ENCODE measurements at places on chromosomes 3 and 15. TPM values are rescaled to one million over a fixed set of nuclear protein-coding genes. Genes with fewer than 3 reads are reported as not detected.

DNA sequence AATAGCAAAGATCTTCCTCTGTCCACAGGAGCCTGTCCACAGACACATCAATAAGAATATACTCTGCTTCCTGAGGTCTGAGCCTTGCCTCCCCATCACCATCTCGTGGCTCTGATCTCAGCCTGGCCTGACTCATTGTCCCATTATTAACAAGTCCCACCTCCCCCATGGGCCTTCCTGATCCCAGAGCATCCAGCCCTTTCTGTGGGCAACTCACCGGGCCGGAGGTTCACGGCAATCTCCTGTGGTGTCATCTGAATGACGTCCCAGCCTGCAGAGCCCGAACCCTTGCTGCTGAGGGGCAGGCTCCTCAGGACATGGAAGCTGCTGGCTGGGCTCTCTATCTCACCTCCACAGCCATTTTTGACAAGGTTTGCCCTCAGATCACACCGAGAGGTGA lies 28.1 kb downstream of the ITGB5 start:
- H3K36me3 ChIP-seq = no peaks in the 10 kb centered on the region
- peaks cover 46% of the 10 kb centered on the region for H3K4me1 ChIP-seq
- no peaks in the 10 kb centered on the region for H3K27me3 ChIP-seq
- H3K27ac ChIP-seq = peak overlapping the region; percentile 51
- no peak for DNase-seq
- no peak overlapping the region for H3K4me3 ChIP-seq

DNA sequence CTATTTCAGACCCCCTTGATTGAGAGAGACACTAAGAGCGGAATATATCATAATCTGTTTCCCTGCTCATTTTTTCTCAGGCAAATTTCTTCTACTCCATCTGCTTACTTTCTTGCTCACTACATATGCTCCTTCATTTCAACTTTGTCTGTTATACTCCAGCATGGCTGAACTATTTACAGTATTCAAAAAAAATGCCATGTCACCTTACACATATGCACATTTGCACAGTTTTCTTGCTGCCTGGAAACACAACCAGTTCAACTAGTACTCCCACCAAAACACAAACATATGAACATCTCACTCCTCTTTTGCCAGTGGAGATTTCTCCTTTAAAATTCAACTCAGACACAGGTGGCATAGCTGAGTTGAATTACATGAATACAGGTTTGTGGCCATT lies 1142.1 kb upstream of the CADM2 start:
- no peak overlapping the region for H3K4me3 ChIP-seq
- H3K4me1 ChIP-seq = no peaks in the 10 kb centered on the region
- H3K36me3 ChIP-seq = no peaks in the 10 kb centered on the region
- no peaks in the 10 kb centered on the region for H3K27me3 ChIP-seq
- no peak for DNase-seq
- no peak overlapping the region for H3K27ac ChIP-seq

- H3K27ac ChIP-seq = no peak overlapping the region
- DNase-seq = no peak
- no peaks in the 10 kb centered on the region for H3K4me1 ChIP-seq
- H3K4me3 ChIP-seq = no peak overlapping the region
Observed at GRCh38 chr3:144289057-144289456, 317.4 kb downstream of the DIPK2A start.

- H3K4me3 ChIP-seq = no peak overlapping the region
- no peaks in the 10 kb centered on the region for H3K36me3 ChIP-seq
- H3K4me1 ChIP-seq = no peaks in the 10 kb centered on the region
- H3K27me3 ChIP-seq = no peaks in the 10 kb centered on the region
Observed at GRCh38 chr3:112875561-112875960, 28.9 kb upstream of the CD200R1L start.

DNA sequence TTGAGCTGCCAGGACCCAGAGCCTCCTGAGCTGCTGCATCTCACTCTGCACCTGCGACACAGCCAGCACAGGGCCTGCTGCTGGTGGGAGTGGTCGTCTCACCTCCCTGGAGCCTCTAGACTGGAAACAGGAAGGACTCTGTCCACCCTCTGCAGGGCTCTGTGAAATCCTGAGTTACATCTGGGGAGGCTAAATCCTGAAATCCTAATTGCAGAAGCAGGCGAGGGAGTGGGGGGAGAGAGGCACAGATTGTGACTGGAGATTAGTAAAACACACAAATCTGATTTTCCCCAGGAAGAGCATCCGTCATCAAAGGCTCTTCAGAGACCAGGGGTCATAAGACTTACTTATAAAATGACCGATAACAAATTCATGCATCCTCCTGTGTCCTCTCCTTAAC lies 31.6 kb upstream of the GABRG3 start:
- H3K4me1 ChIP-seq = no peaks in the 10 kb centered on the region
- no peaks in the 10 kb centered on the region for H3K27me3 ChIP-seq
- no peak overlapping the region for H3K27ac ChIP-seq
- no peak for DNase-seq
- no peaks in the 10 kb centered on the region for H3K36me3 ChIP-seq
- H3K4me3 ChIP-seq = no peak overlapping the region

The ZDHHC19 gene
- not detected for total RNA-seq

DNA sequence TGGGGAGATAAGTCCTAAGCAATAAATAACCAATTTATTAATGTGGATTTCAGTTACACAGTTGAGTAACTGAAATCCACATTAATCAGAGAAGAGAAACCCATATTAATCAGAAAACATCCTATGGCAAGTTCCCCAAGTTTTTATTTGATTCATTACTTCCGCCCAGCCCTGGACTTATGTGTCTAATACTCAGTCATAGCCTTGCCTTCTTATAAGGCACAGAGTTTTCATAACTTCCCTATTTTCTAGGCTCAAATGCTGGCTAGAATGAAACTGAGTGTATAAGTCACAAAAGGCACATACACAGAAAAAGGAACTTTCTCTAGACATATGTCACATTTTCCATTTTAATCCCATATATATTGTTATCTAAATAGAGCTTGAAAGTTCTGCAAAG lies 28.8 kb downstream of the CD47 start:
- no peaks in the 10 kb centered on the region for H3K4me1 ChIP-seq
- DNase-seq = no peak
- no peak overlapping the region for H3K27ac ChIP-seq
- H3K4me3 ChIP-seq = no peak overlapping the region
- H3K27me3 ChIP-seq = no peaks in the 10 kb centered on the region
- H3K36me3 ChIP-seq = peaks cover 4% of the 10 kb centered on the region

DNA sequence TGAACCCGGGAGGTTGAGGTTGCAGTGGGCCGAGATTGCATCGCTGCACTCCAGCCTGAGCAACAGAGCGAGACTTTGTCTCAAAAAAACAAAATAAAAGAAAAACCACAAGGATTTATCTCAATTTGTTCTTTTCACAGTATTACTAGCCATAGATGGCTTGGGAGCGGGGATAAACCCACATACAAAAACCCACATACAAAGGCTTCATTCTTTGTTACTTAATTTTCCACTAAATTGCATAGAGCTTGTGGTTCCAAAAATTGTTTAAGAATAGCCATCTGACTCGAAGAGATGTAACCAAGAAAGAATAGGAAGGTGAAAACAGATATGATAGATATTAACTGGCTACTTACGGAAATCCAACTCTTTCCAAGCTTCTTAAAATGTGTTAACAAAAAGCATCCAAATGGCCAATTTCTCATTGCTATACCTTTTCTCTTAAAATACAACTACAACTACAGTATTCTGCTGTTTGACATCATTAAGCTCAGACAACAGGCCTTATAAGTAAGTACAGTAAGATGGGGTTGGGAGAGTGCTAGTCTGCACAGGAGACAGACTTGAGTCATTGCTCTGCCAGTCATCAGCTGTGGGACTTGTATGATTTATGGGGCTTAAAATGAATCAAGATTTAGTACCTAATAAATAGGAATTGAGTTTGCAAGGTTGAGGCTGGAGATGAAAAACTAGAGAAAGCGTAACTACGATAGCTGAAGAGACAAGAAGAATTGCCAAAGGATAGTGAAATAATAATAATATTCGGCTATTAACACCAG lies 96.6 kb upstream of the PLXND1 start:
- no peak for DNase-seq
- H3K4me3 ChIP-seq = no peak overlapping the region
- H3K4me1 ChIP-seq = no peaks in the 10 kb centered on the region
- no peak overlapping the region for H3K27ac ChIP-seq
- H3K27me3 ChIP-seq = no peaks in the 10 kb centered on the region

DNA sequence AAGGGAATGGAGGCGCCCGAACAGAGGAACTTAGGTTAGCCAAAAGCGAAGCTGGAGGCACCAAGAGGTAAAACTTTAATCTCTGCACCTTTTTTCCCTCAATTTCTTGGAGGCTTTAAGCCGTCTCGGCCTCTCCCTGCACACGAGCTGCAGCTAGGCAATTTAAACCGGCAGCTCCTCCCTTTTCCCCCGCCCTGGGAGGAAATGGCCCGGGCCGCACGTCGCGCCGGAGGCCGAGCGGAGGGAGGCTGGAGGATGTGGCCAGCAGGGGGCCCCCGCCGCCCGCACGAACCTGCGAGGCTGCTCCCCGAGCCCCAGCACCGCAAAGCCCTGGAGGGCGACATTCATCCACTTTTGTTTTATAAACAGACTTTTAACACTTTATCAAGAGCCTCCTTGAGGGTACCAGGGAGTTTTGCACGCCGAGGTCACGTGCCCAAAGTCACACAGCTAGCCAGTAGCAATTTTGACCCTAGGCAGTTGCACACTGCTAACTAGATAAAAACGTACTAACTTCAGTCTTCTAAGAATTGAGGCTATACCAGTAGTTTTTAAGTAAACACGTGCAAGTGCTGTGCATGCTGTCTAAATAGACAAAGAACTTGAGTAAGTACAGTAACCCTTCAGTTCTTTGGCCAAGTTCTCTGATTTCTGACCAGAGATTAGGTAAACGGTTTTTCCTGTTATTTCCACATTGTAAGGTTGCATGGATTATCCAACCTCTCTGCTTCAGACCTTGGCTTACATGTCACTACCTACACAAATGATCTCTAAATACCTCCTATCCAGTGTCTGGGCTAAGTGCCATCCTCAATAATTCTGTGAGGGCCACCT lies 668 bp upstream of the XXYLT1 start:
- DNase-seq = peak; percentile 34
- no peaks in the 10 kb centered on the region for H3K36me3 ChIP-seq
- peaks cover 25% of the 10 kb centered on the region for H3K4me1 ChIP-seq
- no peaks in the 10 kb centered on the region for H3K27me3 ChIP-seq
- H3K4me3 ChIP-seq = peak overlapping the region; percentile 90
- H3K27ac ChIP-seq = peak overlapping the region; percentile 82

The NAALADL2 gene
- 1.3 TPM for total RNA-seq

- no peaks in the 10 kb centered on the region for H3K27me3 ChIP-seq
- H3K36me3 ChIP-seq = peaks cover 86% of the 10 kb centered on the region
- no peak overlapping the region for H3K4me3 ChIP-seq
- no peak overlapping the region for H3K27ac ChIP-seq
- no peaks in the 10 kb centered on the region for H3K4me1 ChIP-seq
Observed at GRCh38 chr3:127607675-127608361, 9.6 kb downstream of the MCM2 start.

The TMA7 gene
- 431 TPM for total RNA-seq

DNA sequence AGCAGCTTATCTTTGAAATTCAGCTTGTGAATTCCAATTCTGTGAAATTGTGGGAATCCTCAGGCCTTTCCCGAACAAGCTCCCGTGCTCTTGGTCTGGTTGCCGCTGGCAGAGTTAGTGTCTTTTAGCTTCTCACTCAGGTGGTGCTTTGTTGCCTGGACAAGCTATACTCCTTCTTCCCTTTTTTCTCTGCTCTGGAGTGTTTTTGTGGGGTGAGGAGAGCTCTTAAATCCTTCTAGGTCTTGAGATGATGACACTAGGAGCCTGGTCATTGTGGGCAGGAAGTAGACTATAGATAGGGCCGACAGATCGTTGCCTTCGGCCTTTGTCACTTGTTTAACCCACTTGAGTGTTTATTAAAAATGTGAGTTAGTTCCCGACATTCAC lies 93.8 kb downstream of the SLCO3A1 start:
- peak overlapping the region; percentile 73 for H3K27ac ChIP-seq
- no peak for DNase-seq
- no peaks in the 10 kb centered on the region for H3K27me3 ChIP-seq
- peaks cover 66% of the 10 kb centered on the region for H3K4me1 ChIP-seq
- no peak overlapping the region for H3K4me3 ChIP-seq

Data from esophagus squamous epithelium (tissue), 5 donors.